ENCODE measurements at places on chromosomes 7 and 10. TPM values are rescaled to one million over a fixed set of nuclear protein-coding genes. Genes with fewer than 3 reads are reported as not detected.
A peak's percentile ranks its signal among the peaks of the same experiment; 100 is the strongest.

The GPR22 gene
- polyA plus RNA-seq, result 0.10 TPM

The NUB1 gene
- 36.6 TPM for polyA plus RNA-seq

The DDX50 gene
- 23.4 TPM for polyA plus RNA-seq

The PDAP1 gene
- polyA plus RNA-seq, result 194 TPM

The ASB4 gene
- polyA plus RNA-seq, result not detected

The ZYX gene
- polyA plus RNA-seq, result 91.3 TPM

GRCh38 chr10:22534849-22535604, 179.4 kb downstream of the PIP4K2A start:
- H3K36me3 ChIP-seq, result peaks cover 12% of the 10 kb centered on the region
- no peak overlapping the region for H3K4me3 ChIP-seq
- no peak overlapping the region for H3K27ac ChIP-seq
- no peaks in the 10 kb centered on the region for H3K27me3 ChIP-seq

- peaks cover 31% of the 10 kb centered on the region for H3K4me1 ChIP-seq
- no peaks in the 10 kb centered on the region for H3K36me3 ChIP-seq
- H3K27me3 ChIP-seq, result no peaks in the 10 kb centered on the region
- no peak overlapping the region for H3K4me3 ChIP-seq
Observed at GRCh38 chr7:46755120-46756034, 826.5 kb downstream of the TNS3 start.

GRCh38 chr7:2017481-2017891, 215.3 kb downstream of the MAD1L1 start:
- no peak overlapping the region for H3K27ac ChIP-seq
- H3K4me1 ChIP-seq, result peaks cover 20% of the 10 kb centered on the region
- peak; percentile 43 for DNase-seq
- H3K27me3 ChIP-seq, result no peaks in the 10 kb centered on the region
- no peak overlapping the region for H3K4me3 ChIP-seq

DNA sequence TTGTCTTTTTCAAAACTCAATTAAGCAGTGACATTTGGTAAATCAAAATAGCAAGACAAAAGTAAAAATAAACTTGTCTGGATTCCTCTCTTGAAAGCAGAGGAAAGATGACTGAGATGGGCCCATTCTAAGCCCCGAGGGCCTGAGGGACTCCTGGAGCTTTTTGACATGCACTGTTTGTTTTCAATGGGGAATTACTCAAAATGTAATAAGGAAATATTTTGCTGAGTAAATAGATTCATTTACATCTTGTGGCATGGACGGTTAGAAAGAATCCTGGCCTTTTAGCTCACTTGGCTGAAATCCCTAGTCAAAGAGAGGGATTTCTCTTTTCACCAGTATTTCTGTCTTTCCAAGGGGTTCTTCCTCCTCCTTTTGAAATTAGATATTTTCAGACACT, 108.0 kb downstream of the MKX start:
- H3K4me1 ChIP-seq, result no peaks in the 10 kb centered on the region
- no peak overlapping the region for H3K4me3 ChIP-seq
- no peak overlapping the region for H3K27ac ChIP-seq
- no peaks in the 10 kb centered on the region for H3K36me3 ChIP-seq

- peak overlapping the region; percentile 98 for H3K27ac ChIP-seq
- H3K36me3 ChIP-seq, result no peaks in the 10 kb centered on the region
- H3K27me3 ChIP-seq, result no peaks in the 10 kb centered on the region
- peak overlapping the region; percentile 68 for H3K4me3 ChIP-seq
Observed at GRCh38 chr10:86971232-86971991, 3.1 kb downstream of the ADIRF start.

DNA sequence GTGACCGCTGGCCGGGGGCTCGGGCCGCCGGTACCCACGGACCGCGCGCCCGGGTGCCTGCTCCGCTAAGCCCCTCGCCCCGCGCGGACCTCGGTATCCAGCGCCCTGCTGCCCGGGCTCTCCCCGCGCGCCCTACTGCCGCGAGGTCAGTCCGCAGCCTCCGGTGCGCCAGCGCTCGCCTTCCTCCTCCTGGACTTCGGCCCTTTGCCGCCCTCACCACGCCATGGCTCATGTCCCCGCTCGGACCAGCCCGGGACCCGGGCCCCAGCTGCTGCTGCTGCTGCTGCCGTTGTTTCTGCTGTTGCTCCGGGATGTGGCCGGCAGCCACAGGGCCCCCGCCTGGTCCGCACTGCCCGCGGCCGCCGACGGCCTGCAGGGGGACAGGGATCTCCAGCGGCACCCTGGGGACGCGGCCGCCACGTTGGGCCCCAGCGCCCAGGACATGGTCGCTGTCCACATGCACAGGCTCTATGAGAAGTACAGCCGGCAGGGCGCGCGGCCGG, 483 bp downstream of the GDF10 start:
- peaks cover 13% of the 10 kb centered on the region for H3K4me1 ChIP-seq
- H3K36me3 ChIP-seq, result no peaks in the 10 kb centered on the region
- DNase-seq, result no peak
- H3K27ac ChIP-seq, result no peak overlapping the region
- H3K27me3 ChIP-seq, result peaks cover 30% of the 10 kb centered on the region

GRCh38 chr7:29987811-29988317, 1.7 kb downstream of the SCRN1 start:
- peaks cover 27% of the 10 kb centered on the region for H3K4me1 ChIP-seq
- DNase-seq, result no peak
- H3K4me3 ChIP-seq, result peak overlapping the region; percentile 99
- peak overlapping the region; percentile 98 for H3K27ac ChIP-seq

DNA sequence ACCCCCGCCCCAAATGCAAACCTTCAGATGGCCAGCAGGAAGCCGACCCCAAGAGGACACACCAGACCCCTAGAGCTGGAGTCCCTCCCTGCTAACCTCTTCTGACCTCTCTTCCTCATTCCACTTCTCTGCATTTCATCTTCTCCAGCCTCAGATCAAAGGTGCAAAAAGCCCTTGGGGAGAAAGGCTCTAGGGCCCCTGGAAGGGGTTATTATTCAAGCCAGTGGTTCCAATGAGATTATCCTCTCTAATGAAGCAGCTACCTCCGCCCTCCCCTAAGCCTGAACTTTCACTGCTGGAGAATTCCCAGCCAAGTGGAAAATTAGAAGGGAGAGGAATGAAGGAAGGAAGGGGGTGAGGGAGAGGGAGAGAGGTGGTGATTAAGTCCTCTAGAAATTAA, 343.9 kb downstream of the PLXNA4 start:
- no peak overlapping the region for H3K27ac ChIP-seq
- H3K27me3 ChIP-seq, result no peaks in the 10 kb centered on the region
- no peaks in the 10 kb centered on the region for H3K36me3 ChIP-seq
- H3K4me1 ChIP-seq, result no peaks in the 10 kb centered on the region

- H3K27ac ChIP-seq, result no peak overlapping the region
- peaks cover 12% of the 10 kb centered on the region for H3K36me3 ChIP-seq
- no peaks in the 10 kb centered on the region for H3K27me3 ChIP-seq
- peaks cover 16% of the 10 kb centered on the region for H3K4me1 ChIP-seq
- H3K4me3 ChIP-seq, result no peak overlapping the region
Observed at GRCh38 chr7:84107259-84107658, 87.3 kb downstream of the SEMA3A start.

DNA sequence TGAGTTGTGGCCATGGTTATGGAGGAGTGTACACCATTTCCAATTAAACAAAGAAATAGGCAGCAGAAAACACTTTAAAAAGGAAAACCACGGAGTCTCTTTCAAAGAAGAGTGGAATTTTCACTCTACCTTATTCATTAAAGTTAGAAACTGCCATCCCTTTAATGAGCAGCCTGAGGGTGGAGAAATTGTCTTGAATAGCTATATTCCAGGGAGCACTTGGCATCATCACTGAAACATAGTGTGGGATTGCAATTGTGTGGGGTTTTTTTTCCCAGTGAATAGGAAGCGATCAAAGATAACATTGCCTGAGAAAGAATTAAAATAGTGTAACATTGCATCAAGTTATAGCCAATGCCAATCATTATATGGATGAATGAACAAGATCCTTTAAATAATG, 191.6 kb downstream of the TEX36 start:
- DNase-seq, result no peak
- H3K4me1 ChIP-seq, result no peaks in the 10 kb centered on the region
- no peaks in the 10 kb centered on the region for H3K36me3 ChIP-seq
- H3K27me3 ChIP-seq, result no peaks in the 10 kb centered on the region

Measured in sigmoid colon (tissue), 7 donors.